ENCODE measurements at places on chromosomes 1 and 21.
A peak's percentile ranks its signal among the peaks of the same experiment; 100 is the strongest.

DNA sequence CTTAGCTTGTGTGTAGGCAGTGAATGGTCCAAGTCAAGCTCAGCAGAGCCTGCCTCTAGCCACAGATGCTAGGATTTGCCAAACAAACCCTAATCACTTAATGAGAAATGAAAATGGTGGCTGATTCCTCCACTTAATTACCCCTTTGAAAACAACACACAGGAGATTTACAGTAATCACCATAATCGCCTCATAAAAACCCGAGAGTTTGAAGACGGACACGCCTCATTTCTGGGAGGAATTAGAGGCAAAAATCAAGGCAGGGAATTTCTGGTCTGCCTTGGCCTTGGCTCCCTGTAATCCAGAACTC is 16.3 kb upstream of the FOXE3 start:
- DNase-seq = no peak

GRCh38 chr21:28142697-28143096 is 850.0 kb downstream of the LTN1 start:
- DNase-seq = peak; percentile 69

GRCh38 chr1:159172614-159173291 is 1.3 kb downstream of the CADM3 start:
- DNase-seq = no peak

DNA sequence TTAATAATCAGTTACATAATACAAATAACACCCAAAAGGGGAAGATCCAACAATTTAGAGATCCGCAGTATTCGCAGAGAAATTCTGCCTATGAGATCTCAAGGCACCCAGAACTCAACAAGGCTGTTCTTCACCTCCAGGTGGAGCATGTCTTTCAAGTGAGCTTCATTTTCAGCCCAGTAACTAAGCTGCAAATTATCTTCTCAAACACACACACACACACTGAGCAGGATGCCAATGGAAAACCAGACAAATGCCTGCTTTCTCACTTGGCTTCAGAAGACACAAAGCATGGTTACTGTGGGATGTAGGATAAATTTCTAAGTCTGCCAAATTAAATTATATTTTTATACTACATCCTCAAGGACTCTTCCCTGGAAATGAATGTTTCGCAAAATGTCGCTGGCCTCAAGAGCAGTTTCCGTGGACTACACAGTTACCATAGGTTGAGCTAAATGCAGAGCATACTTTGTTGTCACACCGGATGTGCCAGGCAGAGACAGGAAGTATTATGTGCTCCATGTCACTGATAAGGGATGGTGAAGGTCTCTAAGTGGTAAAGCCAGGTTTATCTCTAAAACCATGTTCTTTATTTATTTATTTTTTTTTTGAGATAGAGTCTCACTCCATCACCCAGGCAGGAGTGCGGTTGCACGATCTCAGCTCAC is 30.3 kb downstream of the UBR4 start:
- DNase-seq = peak; percentile 18

DNA sequence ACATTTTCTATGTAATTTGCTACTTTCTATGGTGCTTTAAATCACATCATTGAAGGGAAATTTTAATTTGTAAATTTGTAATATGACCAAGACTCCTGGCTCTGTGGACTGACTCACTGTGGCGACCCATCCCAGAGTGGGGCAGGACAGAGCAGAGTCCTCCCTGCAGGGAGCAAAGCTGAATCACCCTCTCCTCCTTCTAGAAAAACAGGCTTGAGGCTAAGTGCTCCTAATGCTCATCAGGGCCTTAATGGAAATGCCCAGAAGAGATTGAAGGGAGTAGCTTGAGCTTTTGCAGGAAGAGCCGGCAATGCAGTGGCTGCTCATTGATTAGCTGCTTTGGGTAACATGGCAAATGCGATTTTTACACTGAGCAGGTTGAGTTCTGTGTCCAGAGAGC is 16.8 kb downstream of the S100A10 start:
- DNase-seq = peak; percentile 74

Data from brain microvascular endothelial cell (primary cell).